Iris pigment epithelial cell (primary cell): ENCODE measurements at places on chromosomes 4 and X.
A peak's percentile ranks its signal among the peaks of the same experiment; 100 is the strongest.

DNA sequence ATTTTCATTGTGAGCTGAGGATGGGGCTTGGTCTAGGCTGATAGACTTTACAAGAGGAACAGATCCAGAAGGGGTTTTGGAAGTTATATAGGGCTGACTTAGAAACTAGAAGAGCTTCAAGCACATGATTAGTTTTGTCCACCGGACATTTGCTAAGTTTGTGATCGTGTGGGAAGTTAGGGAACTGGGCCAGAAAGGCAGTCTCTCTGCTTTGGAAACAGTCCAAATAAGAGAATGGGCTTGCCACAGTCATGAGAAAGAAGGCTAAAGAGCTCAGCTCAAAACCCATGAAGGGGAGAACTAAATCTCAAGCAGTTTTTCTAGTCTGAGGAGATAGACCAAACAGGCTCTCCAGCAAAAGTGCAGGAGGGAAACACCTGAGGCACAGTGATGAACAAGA is 67.8 kb downstream of the ZNF674 start:
- peak; percentile 53 for DNase-seq

DNA sequence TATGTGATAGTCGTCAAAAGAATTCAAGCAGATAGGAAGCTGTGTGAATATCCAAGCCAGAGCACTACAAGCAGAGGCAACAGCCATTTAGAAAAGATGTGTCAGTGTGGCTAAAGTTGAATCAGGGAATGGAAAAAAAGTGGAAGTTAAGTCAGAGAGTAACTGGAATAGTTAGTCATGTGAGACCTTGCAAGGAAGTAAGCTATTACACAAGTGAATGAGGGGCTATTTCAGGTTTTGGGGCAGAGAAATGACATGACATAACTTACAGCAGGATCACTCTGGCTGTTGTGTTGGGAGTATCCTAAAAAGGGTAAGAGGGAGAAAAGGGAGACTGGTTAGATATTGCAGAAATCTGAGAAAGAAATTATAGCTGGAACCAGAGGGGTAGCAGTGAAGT is 236.6 kb upstream of the PCDH18 start:
- peak; percentile 5 for DNase-seq

GRCh38 chrX:40573763-40574162 is 7.0 kb upstream of the ATP6AP2 start:
- DNase-seq: peak; percentile 28

GRCh38 chr4:1557221-1557597 is 126.9 kb downstream of the FAM53A start:
- no peak for DNase-seq

GRCh38 chr4:138964716-138965426 is 50.7 kb upstream of the NOCT start:
- DNase-seq: no peak

- no peak for DNase-seq
Observed at GRCh38 chr4:16890651-16891050, 7.8 kb downstream of the LDB2 start.

GRCh38 chr4:7166981-7167700 is 25.2 kb upstream of the SORCS2 start:
- no peak for DNase-seq

GRCh38 chr4:89109841-89110540 is 1.3 kb upstream of the TIGD2 start:
- DNase-seq: no peak

DNA sequence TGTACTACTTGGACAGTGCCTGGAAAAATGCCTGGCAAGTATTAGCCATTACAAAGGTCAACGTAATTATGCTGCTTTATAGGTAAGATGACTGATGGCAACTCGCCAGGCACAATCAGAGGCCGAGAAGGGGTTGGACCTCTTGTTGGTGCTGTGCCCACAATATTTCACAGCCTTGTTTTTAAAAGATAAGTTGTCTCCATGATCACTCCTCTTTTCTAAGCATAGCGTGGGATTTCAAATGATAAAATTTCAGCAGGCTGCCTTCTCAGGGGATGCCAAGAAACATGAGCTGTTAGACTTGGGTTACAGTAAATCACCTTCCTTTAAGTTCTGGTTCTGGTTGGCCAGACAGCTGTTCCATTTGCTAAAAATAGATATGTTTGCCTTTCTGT is 26.9 kb downstream of the HOPX start:
- DNase-seq: no peak

DNA sequence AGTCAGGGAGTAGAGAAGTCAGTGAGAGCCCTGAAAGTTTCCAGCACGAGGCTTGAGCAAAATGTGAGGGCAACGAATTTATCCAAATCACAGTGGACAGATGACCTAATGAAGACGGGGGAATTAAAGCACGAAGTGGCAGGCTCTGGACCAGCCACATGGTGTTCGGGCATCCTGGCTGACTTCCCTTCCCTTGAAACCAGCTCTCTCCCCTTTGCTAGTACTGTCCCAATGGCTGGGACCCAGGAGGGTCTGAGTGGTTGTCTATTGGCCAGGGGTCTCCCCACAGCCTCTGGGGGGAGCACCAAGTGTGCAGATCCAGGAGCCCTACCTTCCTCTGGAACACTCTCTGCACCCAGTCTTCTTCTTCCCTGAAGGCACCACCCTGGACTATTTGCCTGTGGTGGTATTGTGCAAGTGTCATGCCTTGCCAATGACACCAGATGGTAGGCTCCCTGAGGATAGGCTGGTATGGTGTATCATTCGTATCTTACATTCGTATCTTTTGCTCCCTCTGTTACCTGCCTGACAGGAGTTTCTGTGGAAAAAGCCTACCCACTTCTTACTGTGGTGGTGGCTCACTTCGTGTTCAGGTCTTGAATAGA is 2.1 kb downstream of the APLN start:
- DNase-seq: no peak

- no peak for DNase-seq
Observed at GRCh38 chr4:152471251-152471792, 64.6 kb downstream of the FBXW7 start.

GRCh38 chrX:145816601-145817315 is 871 bp upstream of the SLITRK2 start:
- no peak for DNase-seq

- no peak for DNase-seq
Observed at GRCh38 chr4:184247421-184247820, 29.7 kb upstream of the ENPP6 start.

- peak; percentile 47 for DNase-seq
Observed at GRCh38 chr4:122764071-122764820, 31.7 kb downstream of the BBS12 start.

- DNase-seq: peak; percentile 6
Observed at GRCh38 chr4:3851211-3851610, 85.0 kb downstream of the ADRA2C start.

DNA sequence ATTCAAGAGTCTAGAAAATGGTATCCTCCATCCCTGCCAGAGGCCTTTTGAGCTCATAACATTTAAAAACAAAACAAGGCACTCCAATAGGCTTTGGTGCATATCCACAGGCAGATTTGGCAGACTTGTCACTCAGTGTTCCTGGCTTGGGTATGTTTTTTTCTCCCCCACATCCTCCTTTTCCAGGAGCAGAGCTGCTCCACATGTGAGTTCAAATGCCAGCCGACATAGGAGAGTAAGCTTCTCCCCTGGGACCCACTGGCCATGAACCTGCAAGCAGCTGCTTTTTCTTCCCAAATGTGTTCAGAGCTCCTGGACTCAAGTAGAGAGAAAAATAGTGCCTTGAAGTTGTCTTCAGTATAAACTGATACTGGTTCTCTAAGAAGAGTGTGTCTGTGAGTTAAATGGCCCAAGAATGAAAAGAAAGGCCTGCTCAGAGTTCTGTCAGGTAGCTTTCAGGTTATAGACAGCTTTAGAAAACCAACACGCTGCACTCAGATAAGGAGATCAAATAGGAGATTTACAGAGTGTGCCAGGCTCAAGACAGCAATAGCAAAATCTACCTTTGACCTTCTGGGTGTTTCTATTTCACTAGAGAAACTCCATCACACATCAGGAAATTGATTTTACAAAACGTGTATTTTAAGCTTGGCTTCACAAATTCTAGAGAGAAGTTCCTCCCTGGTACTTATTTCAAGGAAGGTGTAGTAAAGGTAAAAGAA is 162.5 kb upstream of the GALNT7 start:
- no peak for DNase-seq

- DNase-seq: no peak
Observed at GRCh38 chr4:82903737-82904136, 3.2 kb downstream of the THAP9 start.
